ENCODE measurements at places on chromosomes 16 and 17.
A peak's percentile ranks its signal among the peaks of the same experiment; 100 is the strongest.

GRCh38 chr16:67162506-67163163 lies 1.9 kb upstream of the HSF4 start:
- no peak for DNase-seq

DNA sequence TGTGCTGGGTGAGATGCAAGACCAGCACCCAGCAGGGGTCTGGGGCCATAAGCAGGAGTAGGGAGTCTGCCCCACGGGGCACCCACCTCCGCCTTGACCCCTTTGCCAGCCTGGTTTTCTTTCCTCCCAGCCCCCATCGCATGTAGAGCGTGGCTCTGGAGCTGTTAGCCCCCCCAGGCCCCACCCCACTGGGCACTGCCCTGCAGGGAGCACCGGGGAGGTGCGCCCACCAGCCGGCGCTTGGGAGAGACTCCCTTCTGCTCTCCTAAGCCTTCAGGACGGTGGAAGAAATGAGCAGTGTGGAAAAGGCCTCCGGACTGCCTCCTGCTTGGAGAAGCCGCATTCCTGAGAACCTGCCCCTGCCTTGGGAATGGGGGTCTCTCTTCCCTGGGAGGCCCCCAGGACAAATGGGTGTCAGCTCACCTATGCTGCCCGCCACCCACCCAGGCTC lies 186.2 kb downstream of the IRF8 start:
- DNase-seq = no peak

GRCh38 chr16:66621973-66622372 lies 17.5 kb downstream of the CMTM3 start:
- DNase-seq = no peak

DNA sequence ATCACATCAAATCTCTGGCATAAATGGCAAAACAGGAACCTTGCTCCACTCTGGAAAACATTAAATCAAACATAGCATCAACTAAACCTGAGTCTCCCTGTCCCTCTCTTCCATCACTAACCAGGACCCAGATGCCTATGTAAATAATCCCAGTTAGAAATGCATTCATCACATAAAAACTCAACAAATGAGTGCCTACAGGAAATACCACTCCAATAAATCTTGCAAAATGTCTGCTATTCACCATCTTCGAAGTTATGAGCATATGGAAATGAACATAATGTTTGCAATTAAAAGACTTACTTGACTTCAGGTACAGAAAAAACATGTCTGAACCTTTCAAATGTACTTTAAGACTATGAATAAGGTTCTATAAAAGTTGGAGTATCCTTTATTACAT lies 425.0 kb downstream of the CDH11 start:
- DNase-seq = no peak

DNA sequence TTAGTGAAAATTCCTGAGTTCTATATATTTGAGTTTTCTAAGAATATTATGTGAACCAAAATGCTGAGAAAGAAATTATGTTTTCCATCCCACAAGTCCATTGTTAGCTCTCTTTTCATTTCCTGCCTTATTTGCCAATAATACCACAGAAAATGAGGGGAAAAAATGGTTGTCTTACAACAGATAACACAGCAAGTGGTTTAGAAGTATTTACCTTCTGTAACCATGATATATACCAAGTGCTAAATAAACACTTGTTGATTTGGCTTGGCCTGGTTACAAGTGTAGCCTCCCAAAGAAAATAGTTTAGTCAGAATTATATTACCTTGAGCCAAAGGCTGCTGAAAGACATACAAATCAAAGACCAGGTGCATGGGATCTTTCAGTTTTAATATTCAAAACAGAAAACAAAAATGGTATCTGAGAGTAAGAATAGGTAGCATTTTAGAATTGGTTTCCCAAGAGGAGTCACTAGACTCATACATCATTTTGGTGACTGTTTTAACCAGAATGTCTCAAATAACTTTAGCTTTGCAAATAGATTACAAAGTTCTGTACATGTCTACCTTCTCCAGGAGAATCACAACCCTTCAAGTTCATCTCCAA lies 439.8 kb upstream of the DYNLRB2 start:
- no peak for DNase-seq

DNA sequence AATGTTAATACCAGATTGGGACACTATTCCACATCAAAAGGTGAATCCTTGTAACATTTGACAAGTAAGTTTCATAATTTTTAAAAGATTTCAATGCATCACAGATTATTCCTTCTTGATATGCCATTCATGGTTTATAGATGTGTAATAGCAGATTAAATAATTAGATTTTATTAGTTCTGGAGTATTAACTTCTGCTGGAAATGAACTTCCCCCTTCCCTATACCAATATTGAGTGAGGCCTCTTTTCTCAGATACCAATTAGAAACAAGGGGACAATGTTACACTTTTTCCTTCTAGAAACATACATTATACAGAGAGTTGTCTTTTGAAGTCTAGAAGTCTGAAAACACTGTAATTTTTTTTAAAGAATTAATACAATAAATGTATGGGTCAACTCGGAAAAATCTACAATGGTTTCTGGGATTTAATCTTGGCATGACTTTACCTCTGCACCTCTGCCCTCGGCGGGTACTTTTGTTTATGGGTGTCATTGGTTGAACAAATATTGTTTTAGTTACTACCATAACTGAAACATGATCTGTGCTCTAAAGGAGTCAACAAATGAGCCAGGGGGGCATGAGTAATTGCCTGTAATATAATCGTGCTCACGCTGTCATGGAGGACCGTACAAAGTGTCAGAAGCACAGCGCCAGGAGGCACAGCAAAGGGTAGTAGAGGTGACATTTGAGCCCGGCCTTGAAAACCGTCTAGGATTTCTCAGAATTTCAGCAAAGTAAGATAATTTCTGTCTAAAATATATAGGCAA lies 8.2 kb downstream of the LRRC37B start:
- no peak for DNase-seq

DNA sequence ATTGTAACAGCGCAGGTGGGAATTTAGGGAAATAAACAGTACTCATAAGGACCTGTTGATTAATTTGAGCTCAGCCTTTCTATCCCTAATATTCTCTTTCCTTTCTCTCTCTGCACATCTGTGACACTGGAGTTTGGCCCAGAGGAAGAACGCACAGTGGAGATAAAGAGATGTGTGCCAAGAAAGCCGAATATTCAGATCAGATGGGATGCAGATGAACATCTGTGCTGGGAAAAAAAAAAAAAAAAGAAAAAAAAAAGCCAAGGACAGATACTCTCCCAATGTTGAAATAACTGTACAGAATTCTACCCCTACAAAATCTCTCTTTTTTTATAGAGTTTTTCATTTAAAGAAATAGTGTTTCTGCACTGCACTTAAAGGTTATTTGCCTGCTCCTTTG lies 485.4 kb downstream of the KCNJ2 start:
- no peak for DNase-seq

DNA sequence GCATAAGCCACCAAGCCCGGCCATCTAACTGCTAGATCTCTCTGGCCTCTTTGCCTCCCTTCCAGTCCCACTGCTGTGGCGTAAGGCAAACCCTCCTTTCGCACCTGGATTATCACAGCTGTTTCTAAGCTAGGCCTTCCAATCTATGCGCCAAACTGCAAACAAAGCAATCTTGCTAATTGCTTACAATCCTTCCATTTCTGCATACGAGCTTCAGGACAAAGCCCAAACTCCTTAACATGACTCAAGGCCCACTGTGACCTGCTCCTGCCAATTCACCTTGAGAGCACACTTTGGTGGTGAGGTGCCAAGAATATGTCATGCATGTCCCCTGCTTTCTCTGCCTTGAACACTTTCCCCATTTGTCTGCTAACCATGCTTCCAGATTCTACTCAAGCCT lies 6.0 kb upstream of the ARL5C start:
- no peak for DNase-seq

DNA sequence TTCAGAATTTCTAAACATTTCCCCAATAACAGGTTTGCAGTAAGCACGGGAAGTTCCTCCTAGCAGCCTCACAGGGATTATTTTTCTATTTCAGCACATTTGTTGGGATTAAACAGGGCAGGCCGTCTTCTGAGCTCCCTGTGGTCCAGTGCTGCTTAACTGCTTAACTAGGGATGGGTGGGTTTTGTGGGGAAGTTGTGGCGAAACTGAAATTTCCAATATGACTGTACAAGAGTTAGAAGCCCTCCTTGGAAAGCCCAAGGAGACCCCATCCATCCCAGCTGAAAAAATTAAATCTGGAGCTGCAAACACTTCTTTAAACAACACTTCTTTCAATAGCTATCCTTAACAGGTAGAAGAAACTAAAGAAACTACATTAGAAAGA lies 22.2 kb downstream of the FAM117A start:
- DNase-seq = no peak

- DNase-seq = no peak
Measured at GRCh38 chr16:28498666-28499381, 4.4 kb downstream of the APOBR start.

GRCh38 chr16:60566901-60567300 lies 1469.3 kb downstream of the CDH8 start:
- no peak for DNase-seq

DNA sequence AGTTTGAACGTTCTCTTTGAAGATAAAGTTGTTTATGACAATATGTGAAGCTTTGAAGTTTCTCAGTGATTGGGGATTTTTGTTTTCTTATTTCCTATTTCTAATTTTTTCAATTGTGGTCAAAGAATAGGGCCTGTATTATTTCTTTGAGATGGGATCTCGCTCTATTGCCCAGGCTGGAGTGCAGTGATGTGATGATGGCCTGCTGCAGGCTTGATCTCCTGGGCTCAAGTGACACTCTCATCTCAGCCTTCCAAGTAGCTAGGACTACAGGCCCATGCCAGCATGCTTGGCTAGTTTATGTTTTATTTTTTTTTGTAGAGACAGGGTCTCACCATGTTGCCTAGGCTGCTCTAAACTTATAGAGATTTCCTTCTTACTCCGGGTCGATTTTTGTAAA lies 11.7 kb upstream of the ANKRD40CL start:
- no peak for DNase-seq

DNA sequence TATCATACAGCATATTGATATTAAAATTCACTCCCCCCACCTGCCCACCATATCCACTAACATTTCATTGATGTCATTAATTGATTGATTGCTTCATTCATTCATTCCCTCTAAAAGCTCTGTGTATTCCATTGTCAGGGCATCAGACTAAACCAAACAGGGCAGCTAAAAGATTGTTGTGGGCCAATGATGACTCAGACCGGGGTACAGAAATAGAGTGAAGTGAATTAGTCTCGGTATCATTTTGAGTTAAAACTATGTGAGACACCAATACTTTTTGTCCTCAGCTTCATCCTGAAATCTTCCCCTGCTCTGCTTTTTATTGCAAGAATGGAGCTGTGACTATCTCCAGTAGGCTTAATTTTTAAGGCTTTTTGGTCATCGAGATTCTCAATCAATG lies 868.3 kb downstream of the CDH11 start:
- no peak for DNase-seq

GRCh38 chr16:56409195-56409594 lies 16.1 kb downstream of the AMFR start:
- no peak for DNase-seq

- DNase-seq = no peak
Measured at GRCh38 chr16:70453892-70454221, 538 bp upstream of the FCSK start.

- DNase-seq = peak; percentile 61
Measured at GRCh38 chr17:15957206-15957605, 12.3 kb downstream of the ADORA2B start.

DNA sequence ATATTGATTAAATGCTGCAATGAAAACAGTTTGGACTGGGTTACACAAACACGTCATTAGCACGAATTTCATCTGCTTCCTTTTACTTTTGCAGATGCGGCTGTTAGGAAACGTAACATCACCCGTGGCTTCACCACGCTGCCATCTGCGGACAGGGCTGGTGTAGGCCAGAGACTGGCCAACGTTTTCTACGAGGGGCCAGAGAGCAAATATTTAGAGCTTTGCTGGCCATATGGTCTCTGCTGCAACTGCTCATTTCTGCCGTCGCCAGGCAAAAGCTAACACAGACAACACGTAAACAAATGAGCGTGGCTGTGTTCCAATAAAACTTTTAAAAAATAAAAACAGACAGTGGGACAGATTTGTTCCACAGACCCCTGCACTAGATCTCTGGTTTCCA lies 96.6 kb downstream of the ENGASE start:
- no peak for DNase-seq

DNA sequence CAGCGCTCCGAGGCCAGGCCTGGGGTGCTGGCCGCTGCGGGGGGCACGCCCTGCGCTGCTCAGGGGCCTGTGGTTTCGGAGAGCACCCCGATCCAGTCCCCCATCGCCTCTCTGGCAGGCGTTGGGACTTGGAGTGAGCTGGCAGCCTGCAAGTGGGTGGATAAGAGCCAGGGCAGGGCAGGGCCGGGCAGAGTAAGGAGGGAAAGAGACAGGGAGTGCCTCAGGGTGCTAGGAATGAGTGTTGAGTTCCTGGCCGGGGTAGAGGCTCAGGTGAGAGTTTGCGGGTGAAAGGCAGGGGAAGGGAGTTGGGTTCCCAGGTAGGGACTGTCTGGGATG lies 1.3 kb downstream of the CDH13 start:
- no peak for DNase-seq

GRCh38 chr17:78307887-78308638 lies 51.8 kb downstream of the SOCS3 start:
- no peak for DNase-seq

DNA sequence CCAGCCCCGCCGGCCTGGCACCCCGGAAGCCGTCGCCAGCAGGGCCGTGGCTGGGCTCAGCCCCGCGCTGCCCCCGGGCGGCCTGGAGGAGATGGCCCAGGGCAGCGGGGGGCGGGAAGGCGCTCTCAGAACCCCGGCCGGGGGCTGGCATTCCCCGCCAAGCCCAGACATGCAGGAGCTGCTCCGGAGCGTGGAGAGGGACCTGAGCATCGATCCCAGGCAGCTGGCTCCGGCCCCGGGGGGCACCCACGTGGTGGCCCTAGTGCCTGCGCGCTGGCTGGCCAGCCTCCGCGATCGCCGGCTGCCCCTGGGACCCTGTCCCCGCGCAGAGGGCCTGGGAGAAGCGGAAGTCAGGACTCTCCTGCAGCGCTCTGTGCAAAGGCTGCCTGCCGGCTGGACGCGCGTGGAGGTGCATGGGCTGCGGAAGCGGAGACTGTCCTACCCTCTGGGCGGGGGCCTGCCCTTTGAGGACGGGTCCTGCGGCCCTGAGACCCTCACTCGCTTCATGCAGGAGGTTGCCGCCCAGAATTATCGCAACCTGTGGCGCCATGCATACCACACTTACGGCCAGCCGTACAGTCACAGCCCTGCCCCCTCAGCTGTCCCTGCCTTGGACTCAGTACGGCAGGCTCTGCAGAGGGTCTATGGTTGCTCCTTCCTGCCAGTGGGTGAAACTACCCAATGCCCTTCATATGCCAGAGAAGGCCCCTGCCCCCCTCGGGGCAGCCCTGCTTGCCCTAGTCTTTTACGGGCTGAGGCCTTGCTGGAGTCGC lies 551 bp downstream of the WDR81 start:
- no peak for DNase-seq

DNA sequence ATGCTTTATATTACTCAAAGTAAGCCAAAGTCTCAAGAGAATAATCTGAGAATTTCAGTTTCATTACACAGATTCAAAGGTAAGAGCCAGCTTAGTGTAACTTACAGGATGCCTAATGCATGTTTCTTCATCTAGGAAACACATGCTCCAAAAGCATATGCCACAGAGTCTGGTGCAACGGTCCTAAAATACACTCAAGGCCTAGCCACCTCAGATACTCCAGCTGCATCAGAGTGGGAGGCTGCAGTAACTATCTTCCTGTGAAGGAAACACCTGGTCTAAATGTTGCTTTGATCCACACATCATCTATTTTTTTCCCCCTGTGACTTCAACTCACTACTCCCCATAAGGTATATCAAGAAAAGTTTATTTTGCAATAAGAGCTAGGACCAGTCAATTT lies 51.6 kb upstream of the CORO6 start:
- no peak for DNase-seq
